ENCODE measurements at places on chromosomes 13 and 19.

DNA sequence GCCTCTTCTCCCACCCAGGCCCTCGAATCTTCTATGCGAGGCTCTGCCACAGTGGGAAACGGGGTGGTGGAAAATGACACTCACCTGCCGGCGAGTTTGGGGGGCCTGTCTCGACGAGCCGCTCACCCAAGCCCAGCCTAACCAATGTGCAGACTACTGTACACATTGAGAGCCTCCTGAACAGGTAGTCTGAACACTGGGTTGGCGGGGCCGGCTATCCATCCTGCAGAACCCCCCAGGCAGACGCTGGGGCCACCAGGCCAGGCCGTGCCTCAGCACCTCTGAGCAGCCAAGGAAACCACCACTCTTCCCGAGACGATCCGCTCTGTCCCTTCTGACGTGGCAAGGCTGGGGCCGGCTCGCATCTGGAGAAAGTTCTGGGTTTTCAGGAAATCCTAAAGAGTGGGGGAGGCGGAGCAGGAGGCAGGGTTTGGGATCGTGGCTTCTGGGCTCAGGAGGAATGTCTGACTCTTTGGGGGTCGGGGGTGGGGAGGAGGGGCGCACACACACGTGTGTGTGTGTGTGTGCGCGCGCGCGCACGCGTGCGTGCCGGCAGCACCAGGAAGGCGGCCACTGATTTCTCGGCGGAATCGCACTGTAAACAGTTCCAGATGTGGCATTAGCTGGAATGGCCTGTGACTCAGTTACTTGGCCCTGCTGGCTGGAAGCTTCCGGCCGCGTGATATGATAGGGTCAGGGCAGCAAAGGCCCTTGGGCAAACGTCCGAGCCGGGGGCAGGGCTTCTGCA, 18.5 kb downstream of the TMED1 start:
- DNase-seq = no peak

DNA sequence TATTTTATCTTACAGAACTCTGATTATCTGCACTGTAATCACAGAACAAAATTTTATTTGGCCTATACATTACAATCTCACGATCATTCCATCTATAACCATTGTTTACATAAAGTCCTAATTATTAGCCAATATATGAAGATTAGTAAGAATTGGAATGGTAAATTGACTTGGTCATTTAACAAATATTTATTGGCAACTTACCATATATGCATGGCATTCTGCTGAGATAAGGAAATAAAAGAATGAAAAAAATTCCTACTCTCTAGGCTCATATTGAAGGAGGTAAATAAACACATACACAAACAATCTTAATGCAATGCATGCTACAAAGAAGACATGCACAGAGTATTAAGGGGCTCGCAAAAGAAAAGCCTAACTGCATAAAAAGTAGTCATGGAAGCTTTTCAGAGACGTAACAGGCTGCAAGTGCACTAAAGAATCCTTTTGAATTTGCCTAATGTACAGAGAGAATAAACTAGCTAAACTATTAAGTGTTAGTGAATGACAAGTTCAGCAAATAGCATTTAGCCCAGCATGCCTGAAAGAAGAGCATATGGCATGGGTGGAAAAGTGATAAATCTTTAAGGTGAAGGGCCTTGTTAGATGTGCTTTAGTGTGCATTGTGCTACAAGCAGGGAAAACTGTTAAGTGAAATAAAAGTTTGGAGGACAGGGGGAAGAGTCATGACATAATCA, 1131.1 kb downstream of the PCDH9 start:
- peak; percentile 29 for DNase-seq

DNA sequence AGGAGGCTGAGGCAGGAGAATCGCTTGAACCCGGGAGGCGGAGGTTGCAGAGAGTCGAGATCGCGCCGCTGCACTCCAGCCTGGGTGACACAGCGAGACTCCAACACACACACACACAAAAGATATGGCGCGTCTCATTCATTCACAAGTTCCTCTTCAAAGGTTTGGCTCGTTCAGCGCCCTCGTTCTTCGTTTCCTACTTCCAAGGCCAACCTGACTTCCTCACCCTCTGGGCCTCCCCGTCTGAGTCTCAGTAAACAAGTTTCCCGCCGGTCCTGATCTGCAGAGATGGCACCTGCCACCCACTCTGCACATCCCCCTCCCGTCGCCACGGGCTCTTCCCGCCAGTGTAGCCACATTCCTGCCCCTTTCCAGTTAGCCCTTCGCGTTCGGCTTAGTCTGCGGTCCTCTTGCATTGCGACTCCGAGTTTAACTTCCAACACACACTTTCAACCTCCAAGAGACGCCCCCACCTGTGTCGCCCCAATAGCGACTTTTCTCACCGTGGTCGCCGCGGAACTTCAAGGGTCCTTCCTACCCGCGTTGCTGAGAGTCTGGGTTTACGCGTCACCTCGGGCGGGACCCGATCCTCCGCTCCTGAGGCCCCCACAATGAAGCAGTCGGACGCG, 1.3 kb upstream of the BSG start:
- peak; percentile 70 for DNase-seq

- no peak for DNase-seq
Observed at GRCh38 chr19:56969156-56969555, 128.6 kb upstream of the PEG3 start.

DNA sequence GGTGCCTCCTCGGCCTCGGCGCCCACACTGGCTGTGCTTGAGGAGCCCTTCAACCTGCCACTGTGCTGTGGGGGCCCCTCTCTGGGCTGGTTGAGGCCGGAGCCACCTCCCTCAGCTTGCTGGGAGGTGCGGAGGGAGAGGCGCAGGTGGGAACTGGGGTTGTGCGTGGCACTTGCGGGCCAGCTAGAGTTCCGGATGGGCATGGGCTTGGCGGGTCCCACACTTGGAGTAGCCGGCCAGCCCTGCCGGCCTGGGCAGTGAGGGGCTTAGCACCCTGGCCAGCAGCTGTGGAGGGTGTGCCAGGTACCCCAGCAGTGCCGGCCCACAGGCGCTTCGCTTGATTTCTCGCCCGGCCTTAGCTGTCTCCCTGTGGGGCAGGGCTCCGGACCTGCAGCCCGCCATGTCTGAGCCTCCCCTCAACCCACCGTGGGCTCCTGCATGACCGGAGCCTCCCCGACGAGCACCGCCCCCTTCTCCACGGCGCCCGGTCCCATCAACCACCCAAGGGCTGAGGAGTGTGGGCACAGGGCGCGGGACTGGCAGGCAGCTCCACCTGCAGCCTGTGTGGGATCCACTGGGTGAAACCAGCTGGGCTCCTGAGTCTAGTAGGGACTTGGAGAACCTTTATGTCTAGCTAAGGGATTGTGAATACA, 723.8 kb downstream of the DIAPH3 start:
- no peak for DNase-seq

GRCh38 chr19:50330365-50331078, 1.3 kb upstream of the KCNC3 start:
- DNase-seq = peak; percentile 73

DNA sequence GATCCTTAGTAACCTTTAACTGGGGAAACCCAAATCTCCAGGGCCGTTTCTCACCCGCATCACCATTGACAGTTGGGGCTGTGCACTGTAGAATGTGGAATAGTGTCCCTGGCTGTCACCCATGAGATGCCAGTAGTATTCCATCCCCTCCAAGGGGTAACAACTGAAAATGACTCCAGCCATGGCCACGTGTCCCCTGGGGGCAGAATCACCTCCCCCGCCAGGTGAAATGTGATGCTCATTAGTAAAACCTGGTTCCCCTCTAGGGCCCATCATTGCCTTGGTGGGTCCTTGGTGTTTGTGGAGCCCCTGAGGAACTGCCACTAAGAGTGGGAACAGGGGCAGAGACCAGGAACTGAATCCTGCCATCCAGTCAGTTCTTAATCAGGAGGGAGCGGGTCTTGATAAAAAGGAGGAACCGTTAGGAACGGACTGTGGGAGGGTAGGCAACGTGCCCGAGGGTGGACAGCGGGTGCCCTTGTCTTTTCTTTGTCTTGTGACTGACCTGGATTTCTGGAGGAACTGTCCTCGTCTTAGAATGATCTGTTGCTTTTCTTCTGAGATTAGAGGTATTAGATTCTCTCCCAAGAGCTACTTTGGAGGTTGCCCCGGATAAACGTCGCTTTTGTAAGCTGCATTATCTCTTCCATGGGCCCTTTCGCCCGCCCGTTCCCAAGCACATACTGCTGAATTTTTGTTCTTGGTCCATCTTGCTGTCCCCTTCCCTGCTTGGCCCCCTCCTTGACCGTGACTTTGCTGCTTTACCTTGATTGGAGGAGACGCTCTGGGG, 3.5 kb downstream of the MYO9B start:
- DNase-seq = peak; percentile 60

GRCh38 chr13:113765564-113765910, 6.5 kb downstream of the TMEM255B start:
- DNase-seq = no peak

GRCh38 chr13:81394640-81395039, 1053.7 kb upstream of the SPRY2 start:
- no peak for DNase-seq

DNA sequence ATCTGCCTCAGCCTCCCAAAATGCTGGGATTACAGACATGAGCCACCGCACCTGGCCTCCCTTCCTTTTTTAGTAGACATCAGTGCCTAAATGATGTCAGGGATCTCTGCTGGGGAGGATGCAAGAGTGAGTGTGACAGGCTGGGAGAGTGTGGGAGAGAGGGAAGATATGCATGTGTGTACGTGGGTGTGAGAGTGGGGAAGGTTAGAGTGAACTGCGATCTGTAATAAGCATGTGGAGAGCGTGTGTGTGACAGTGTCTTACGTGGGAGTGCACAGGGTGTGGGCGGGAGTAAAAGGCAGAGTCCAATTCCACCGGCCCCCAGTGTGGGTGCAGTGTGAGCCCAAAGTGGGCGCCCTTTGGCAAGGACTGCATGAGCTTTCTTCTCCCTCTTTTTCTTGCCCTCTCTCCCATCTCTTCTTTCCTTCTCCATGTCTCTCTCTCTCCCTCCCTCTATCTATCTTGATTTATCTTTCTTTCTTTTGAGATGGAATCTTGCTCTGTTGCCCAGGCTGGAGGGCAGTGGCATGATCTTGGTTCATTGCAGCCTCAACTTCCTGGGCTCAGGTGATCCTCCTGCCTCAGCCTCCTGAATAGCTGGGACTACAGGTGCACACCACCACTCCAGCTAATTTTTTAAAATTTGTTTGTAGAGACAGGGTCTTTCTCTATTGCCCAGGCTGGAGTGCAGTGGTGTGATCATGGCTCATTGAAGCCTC, 893 bp upstream of the NPHS1 start:
- DNase-seq = peak; percentile 15

GRCh38 chr13:95540888-95541287, 11.6 kb upstream of the CLDN10 start:
- DNase-seq = peak; percentile 40

- DNase-seq = no peak
Observed at GRCh38 chr13:42477596-42478190, 96.3 kb upstream of the TNFSF11 start.

DNA sequence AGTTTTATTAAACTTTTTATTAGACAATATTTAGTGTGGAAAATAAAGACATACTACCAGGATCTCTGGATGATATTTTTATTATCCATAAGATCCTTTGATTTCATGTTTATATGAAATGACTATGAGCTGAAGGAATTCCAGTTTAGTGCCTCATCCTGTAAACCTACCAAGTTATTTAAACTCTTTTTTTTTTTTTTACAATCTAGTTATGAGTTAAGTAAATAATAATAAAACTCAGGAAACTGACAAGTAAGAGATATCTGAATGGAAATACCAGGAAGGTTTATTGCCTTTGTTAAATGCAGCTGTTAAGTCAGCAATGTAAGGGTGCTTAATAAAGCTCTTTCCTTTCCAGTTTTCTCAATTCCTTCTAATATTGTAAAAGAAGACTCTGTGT, 53.9 kb downstream of the RXFP2 start:
- no peak for DNase-seq

- no peak for DNase-seq
Observed at GRCh38 chr19:508204-509150, 1.2 kb downstream of the TPGS1 start.
